ENCODE measurements at places on chromosomes 11 and 22.

GRCh38 chr11:10381736-10382135 is 73.3 kb upstream of the AMPD3 start:
- DNase-seq, result no peak

GRCh38 chr22:30649430-30650007 is 13.9 kb downstream of the SLC35E4 start:
- DNase-seq, result peak; percentile 60

DNA sequence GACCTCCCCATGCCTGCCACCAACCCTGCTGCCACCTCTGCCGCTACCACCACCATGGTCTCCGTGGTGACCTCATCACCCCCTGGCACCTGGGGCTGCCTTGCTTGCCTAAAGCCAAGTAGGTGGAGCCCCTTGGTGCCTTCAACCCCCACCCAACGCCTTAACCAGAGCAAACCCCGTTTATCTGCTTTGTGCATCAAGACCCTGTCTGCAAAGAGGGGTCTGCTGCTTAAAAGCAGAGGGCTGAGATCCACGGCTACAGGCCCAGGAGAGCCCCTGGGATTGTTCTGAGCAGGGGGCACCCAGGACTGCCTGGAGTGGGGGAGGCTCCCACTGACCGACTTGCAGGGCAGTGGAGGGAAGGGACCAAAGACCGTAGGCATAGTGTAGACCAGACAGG is 4.9 kb upstream of the PPIL2 start:
- DNase-seq, result no peak

DNA sequence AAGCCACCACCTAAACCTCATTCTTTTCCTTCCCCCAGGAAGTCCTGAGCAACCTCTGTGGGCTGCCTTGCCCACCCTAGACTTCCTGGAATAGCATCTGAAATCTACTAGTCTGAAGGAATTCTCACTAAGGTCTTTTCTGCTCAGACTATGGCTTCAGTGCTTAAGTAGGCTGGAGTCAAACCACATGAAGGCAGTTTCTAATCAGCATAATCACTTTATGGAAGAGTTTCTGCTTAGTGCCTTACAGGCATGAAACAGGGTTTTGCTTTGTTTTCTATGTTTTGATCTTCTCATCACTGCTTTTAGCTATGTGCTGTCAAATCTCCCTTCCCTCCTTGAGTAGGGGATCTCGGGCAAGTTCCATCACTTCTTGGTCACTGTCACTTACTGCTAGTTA is 117.7 kb downstream of the WT1 start:
- DNase-seq, result no peak

GRCh38 chr11:28009388-28009787 is 98.6 kb downstream of the KIF18A start:
- no peak for DNase-seq

DNA sequence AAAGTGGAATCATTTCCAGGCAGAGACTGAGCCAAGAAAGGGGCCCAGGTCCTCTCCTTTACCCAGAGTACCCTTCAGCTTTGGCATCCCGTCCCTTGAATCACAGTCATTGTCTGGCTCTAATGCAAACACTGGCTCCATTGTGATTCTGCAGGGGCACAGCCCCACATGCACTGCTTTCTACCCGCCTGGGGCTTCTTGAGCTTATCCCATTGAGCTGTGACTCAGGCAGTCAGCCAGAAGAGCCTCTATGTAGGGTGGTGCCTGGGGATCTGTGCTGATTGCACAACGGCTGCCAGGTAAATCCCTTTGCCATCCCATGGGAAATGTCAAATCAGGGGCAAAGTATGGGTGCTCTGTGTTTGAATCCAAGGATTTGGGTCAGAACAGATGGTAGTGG is 88.9 kb downstream of the RASSF10 start:
- DNase-seq, result no peak

GRCh38 chr11:122637541-122637940 is 18.0 kb upstream of the UBASH3B start:
- DNase-seq, result no peak

GRCh38 chr11:131838016-131838415 is 467.6 kb downstream of the NTM start:
- no peak for DNase-seq

All from hematopoietic multipotent progenitor cell treated with erythropoietin and hydrocortisone succinate and interleukin-3 and kit ligand, for 6 days (in vitro differentiated cells).